ENCODE measurements at places on chromosomes 3 and 15.

DNA sequence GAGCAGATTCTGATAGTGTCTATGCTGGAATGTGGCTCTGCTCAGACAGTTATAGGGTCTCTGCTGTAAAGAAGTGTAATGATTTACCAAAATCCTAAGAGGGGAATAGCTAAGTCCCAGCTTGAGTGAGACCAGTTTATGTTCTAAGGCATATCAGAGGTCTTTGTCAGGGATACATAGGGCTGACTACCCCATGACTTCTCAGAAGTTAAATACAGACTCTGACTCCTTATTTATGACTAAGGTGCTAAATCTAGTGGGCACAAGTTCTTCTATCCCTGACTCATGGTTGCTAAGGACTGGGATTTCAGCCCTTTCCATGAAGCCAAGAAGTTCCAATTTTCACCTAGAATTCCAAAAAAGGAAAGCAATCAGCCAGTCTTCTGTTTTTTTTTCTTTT is 192.6 kb upstream of the POU1F1 start:
- no peak for DNase-seq

DNA sequence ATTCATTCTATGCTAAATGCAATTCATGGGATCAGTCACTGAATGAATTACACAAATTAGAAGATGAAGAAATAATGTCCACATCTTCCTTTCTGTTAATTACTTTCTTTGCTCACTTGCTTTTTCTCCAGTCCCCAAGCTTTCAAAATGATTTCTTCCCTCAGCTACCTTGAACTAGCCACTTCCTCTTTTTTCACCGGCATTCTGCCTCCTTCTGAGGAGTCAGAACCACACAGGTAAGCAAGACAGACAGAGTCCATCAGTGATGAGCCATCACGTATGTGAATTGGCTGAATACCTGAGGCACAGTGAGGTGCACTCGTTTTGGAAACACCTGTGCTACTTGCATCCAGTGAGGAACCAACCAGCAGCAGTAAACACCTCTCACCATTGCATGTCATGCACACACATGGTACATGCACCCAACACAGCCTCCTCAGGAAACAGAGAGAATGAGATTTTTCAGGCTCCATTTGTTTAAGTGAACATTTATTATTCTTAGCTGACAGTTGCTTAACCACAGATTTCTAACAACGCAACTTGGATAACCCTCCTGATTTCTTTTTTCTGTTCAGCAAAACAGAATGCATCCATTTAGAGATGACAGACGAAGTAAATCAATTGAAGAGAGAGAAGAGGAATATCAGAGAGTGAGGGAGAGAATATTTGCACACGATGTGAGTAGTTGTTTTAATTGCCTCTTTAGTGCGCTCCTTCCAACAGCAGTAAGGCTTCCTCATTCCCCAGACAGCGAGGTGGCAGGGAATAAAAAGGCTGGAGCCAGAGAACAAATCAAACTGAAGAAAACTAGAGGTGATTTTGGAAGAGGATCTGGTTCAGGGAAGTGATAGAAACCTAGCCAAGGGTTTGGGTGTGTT is 69.3 kb downstream of the ARPP21 start:
- DNase-seq, result no peak

DNA sequence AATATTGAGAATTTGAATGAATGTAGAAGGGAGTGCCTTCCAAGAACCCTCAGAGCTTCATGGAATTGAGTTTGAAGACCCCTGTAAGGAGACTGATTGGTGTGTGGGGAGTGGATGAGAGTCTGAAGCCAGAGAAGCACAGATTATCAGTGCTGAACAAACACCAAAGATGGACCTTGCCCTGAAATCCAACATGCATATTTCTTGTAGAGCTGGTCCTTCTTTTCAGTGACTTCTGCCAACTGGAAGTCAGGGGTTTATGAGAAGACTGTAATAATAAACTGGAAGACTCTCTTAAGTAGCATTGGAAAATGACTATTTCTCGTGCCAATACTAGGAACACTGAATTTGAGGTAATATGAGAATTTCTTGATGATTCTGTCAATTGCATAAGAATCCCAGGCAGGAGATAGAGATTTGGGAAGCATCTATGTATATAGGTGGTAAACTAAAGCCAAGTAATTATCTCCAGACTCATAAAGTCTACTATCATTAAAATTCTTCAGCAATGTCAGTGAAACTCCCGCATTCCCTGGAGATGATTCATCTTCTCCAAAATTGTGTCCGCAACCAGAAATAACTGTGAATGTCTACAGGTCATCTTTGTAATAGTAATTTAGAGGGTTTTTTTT is 213.8 kb downstream of the IL5RA start:
- no peak for DNase-seq

- no peak for DNase-seq
Measured at GRCh38 chr15:72511536-72511935, 37.4 kb downstream of the ARIH1 start.

DNA sequence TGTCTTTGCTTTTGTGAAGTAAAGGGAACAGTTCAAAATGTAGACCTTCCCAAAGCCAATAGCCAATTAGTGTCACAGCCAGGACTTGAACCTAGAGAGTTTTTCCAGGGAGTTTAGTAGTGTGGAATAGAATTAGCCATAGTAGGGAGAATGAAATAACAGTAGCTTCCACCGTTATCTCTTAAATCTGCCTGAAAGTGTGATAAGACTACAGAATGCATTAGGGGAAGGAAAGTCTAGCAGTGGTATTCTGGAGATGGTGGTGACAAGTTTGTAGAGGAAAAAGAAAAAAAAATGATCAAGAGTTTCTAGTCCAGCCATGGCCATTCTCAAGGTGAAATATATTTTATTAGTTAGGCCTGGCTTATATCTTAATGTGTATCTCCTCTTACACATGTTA is 13.8 kb downstream of the ATP11B start:
- no peak for DNase-seq

DNA sequence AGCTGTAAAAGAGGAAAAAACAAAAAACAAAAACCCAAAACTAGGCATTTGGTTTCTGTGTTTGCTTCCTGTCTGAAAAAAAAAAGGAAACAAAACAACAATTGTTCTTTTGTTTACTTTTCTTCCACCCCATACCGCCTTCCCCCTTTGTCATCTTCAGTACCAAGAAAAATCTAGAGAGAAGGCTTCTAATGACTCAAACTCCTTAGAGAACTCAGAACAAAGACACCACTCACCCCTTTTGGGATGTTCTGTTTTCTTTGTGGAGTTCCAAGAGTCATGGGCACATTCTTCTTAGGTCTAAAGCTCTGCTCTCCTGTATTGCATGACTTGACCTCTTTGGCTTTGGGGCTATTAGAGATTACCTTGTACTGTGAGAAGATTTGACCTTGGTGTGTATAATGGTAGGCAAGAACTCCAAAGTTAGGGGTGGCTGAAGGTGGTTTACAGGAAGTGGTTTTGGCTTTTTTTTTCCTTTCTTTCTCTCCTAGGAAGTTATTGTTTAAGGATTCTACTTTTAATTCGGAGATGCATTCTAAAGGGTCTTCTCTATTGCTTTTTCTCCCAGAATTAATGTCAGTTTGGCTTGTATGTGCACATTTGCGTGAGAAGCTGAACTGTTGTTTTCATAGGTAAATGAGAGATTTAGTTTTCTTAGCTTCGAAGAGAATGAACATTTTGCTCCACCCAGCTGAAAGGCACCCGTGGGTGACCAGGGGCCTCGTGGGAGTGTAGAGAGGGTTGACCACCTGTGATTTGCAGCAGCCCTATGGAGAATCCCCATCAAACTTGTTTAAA is 39.5 kb upstream of the ZBTB20 start:
- no peak for DNase-seq

DNA sequence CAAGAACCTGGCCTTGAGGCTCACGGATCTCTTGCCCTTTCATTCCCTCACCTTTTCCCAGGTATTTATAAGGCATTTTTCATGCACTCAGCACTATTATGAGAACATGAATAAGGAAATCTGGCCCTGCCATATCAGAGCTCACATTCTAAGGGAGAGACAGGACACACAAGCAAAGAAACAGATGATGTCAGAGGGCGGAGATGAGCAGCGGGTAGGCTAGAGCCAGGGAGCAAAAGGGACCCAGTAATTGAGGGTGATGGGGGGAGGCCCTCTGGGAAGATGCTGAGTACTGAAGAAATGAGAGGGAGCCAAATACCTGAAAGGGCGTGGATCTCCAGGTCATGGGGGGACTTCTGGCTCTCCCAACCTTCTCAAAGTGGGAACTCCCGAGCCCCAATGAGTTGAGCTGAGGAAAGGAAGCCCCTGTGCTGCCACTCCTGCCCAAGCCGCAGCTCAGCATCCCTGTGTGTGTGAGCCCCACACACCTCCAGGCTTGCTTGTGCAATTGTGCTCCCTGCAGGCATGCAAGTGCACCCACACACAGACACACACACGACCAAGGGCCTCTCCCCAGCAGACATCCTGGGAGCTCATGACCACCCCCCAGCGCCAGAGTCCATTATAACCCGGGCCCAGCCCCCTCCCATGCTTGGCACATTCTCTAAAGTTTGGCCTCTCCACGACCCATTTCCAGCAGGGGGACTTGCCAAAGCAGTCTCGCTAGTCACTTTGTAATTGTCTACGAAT is 81.4 kb upstream of the PXYLP1 start:
- DNase-seq, result no peak

DNA sequence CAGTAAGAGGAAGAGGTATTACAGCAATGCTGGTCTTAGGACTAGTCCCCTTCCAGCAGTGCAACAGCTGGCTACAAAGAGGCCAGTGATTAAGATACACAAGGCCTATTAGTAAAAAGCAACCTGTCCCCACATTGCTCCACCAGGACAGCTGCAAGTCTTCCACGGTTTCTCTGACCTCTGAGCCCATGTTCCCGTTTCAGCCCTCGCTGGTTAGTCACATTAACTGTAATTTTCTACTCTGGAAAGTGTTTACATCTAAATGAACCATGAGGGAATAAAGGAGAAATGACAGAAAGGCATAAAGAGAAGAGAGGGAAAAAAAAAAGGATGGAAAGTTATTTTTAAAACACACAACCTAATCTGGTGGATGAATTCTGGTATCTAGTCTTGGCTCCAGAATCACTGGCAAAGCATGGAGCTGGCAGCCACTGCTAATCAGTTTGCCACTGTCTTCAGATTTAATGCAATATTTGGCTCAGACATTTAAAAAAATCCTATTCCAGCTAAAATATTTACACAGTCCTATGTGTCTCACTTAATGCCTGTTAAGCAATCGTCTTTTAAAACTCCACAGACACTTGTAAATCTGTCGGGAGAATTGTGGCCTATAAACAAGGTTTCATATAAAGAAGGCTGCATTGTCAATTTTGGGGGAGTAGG is 154.9 kb downstream of the GREM1 start:
- DNase-seq, result no peak

- DNase-seq, result no peak
Measured at GRCh38 chr15:88878720-88879184, 16.6 kb downstream of the HAPLN3 start.

- DNase-seq, result no peak
Measured at GRCh38 chr3:34568766-34569165, 770.3 kb downstream of the PDCD6IP start.

- no peak for DNase-seq
Measured at GRCh38 chr15:48533982-48534381, 111.5 kb downstream of the FBN1 start.

DNA sequence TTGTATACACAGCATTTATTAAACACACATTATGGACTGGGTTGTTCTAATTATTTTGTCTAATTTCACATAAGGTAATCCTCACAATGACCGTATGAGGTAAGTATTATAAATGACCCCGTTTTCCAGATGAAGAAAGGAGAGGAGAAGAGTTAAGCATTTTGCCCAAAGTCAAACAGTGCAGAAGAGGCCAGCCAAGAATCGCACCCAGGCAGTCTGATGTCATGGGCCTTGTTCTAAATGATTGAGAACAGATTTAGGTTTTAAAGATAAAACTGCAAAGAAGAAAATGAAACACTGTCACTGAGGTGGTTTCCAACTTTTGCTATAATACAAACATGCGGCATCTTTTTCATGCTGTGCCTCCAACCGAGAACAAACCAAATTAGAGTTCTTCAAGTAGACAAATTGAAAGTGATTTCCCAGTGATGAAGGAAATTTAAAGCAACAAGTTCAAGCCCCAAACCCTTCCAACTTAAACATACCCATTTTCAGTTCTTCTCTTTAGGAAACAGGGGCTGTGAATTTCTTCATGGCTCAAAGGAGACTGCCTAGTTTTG is 155.3 kb downstream of the THRB start:
- DNase-seq, result no peak

DNA sequence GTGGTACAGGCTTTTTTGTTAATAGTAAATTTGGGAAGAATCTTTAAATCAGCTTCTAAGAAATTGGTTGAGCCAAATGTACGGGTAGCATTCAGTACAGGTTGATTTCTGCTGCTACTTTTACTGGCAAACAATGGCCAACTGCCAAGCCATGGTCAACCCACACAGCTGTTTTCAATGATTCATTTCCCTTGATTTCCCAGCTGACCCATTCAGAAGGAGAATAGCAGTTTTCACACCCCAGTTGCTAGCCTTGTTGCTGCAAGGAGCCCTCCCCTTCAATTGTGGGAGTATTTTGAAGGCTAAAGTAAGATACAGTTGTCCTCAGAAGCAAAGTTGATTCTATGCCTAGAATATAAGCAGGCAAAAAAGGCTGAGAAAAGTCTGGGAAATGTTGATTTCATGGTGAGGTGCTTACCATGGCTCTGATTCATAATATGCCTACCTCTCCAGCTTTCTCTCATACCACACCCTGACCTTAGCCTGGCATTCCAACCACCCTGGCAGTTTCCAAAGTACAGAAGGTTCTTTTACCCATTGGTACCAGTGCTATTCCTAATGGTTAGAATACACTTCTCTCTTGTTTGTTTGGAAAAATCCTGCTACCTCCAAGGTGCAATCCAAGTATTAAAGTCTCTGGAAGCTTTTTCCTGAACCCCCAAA is 320.3 kb upstream of the TGFBR2 start:
- peak; percentile 96 for DNase-seq

DNA sequence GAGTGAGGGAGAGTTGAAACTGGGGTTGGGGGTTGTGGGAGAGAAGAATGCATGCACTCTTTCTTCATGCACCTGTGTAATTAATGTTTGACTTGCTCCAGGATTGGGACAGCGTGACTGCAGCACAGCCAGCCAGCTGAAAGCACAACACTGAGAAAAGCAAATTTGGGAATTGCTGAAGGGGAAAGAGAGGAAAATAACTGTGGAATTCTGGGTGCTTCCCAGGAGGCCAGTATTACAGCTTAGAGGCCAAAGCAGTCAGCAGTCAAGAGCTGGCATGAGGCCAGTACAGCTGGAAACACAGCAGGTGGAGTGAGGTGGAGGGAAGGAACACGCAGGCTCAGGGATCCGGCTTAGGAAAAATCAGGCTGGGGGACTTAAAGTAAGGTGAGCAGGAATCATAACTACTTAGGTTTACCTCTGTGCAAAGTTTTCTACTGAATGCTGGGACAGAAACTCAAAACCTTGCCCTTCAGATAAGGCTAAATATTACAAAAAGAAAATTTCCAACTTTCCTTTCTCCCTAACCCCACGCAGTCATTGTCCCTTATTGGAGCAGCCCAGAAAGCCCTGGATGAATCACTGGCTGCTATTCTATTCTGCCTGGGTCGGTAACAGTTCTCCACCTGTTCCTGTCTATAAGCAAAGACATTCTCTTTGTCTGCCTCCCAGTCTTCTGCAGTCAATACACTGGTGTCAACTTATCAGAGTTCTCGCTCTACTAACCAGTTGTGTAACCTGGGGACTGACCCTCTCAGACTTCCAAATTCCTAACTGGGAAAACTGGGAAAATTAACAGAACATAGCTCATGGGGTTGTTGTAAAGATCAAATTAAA is 167.2 kb downstream of the MAGI1 start:
- no peak for DNase-seq
